ENCODE measurements at places on chromosomes 7 and 10.

- no peak for DNase-seq
Observed at GRCh38 chr10:667096-667495, 22.4 kb downstream of the DIP2C start.

DNA sequence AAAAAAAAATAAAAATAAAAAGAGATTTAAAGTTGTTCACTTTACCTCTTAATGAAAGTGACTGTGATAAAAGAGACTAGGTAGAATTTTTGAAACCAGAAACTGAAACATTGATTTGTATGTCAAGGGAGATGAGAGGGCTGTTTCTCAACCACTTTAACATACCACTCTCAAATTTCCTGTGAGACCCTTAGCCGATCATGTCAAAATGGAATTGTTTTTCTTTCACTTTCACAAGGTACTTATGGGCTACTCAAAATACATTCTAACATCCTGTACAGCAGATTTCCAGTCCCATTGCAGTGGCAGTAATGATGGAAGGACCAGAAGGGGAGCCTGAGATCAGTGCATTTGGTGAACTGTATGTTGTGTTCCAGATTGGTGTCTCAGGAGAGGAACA lies 261.2 kb downstream of the PPP1R3A start:
- DNase-seq: peak; percentile 11

DNA sequence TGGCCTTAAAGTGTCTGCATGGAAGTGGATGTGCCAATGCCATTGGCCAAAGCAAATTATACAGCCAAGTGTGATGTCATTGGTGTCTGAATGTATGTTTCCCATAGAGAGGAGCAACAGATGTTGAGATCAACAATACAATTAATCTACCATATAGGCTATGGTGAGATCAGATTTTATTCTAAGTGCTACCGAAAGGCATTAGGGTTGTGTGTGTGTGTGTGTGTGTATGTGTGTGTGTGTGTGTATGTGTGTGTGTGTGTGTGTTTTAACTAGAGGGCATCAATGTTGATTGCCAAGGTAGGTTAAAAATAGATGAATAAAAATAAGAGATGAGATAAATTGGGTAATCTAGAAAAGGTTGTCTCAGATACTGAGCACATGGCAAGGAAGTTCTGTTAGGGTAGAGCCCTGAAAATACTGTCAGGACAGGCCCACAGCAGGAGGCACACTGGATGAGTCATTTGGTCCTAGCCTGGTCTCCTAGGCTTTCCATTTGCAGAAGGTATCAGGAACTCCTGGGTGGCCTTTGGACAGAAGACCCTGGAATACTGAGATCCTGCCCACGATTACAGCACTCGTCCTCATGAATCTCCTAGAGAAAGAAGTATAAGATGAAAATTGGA lies 446.0 kb upstream of the PODXL start:
- no peak for DNase-seq

DNA sequence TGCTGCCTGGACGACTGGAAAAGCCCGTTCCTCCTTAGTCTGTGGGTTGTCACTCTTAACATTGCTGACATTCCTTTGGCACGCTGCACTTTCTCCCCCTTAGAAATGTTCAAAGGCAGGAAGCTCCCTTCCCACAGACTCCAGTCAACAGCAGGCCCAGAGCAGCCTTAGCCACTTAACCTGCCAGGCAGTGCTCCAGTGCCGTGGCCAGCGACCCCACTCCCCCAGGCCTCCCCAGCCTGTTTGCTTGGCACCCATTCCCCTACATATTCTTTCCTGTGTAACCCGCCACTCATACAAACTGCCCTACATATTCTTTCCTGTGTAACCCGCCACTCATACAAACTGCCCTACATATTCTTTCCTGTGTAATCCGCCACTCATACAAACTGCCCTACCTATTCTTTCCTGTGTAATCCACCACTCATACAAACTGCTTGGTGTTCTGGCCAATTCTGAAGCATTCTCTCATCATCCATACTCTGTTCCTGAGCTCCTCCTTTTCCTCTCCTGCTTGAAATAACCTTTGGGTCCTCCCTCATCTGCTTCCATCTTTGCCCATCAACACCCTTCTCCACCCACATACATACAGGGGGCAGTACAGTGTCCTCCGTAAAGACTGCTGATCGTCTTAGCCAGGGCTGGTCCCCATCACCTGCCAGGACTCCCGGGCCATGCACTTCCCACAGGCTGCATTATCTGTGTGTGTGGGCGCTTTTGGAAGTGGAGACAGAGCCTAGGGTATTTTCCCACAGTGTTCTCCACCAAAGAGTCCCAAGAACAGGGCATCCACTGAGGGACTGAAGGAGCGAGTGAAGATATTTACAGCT lies 57.3 kb downstream of the ADARB2 start:
- no peak for DNase-seq

DNA sequence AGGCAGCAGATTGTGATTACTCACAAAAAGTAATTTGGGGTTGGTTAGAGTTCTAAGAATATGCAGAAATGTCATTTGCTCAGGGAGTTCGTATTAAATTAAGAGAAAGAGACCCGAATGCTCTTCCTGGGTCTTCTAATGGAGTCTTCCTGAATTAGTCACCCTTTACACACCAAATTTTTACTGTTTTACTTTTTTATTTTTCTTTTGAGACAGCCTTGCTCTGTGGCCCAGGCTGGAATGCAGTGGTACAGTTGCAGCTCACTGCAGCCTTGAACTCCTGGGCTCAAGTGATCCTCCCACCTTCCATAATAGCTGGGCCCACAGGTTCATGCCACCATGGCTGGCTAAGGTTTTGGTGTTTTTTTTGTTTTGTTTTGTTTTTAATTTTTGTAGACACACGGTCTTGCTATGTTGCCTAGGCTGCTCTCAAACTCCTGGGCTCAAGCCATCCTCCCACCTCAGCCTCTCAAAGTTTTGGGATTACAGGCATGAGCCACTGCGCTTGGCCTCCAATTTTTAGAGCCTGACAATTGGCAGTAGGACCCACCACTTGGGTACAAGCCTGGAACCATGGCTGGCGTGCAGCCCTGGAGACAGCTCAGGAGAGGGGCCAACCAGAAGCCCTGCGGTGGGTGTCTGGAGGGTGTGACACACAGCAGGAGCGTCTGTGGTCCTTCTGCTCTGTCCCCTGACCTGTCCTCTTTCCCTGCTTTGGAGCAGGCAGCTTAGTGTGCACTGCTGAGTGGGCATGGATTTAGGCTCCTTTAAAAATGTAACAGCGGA lies 16.4 kb upstream of the BHLHA15 start:
- DNase-seq: no peak

GRCh38 chr7:140004672-140005071 lies 58.1 kb downstream of the PARP12 start:
- no peak for DNase-seq

DNA sequence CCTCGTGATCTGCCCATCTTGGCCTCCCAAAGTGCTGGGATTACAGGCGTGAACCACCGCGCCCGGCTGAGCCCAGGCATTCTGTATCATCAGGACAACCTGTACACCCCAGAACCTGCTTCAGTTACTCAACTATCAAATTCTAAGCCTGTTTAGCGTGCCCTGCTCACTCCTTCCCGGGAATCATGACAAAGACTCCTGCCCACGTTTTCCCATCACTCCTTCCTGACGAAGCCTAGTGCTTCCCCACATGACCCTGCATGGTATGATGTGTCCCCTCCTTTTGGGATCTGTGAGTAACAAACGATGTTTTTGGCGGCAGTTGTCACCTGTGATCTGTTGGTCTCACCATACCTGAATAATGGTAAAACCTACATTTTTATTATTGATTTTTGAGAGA lies 12.2 kb upstream of the RADIL start:
- DNase-seq: no peak

DNA sequence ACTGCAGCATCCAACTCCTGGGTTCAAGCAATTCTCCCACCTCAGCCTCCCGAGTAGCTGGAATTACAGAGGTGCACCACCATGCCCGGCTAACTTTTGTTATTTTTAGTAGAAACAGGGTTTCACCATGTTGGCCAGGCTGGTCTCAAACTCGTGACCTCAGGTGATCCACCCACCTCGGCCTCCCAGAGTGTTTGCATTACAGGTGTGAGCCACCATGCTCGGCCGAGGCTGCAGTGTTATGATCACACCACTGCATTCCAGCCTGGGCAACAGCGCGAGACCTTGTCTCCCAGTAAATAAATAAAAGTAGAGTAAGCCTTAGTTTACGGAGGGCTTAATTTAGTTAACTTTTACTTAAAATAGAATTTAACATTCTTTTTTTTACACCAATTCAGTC lies 23.7 kb upstream of the IGF2BP3 start:
- no peak for DNase-seq

DNA sequence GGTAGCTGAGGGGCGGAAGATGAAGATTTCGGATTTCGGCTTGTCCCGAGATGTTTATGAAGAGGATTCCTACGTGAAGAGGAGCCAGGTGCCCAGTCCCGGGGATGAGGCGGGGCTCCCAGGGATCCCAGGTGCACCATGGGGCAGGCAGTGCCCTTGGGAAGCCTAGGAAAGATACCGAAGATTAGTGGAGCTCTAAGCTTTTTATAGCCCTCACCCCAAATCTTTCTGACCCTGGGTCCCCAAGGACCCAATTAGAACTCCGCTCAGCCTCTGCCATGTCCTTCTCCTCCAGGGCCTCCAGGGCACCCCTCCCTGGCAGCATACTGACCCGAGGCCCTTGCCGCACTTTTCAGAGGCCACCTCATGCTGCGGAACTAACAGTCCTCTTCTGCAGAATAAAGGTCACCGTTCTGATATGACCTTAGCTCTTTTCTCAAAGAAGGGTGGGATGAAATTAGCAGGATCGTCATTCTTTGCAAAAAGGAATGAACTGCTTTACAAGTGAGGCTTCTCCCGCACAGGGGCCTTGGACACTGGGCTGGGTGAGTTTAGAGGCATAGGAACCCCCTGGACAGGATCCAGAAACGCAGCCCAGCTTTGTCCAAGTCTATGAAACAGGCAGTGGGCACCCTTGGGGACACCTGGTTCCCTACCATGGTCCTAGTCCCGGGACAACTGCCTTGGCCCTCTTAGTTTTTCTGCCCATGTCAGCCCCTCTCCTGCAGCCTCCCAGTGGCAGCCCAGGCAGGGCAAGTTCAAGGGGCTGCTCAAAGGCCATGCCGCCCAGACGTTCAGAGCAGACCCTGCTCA lies 17.9 kb upstream of the CSGALNACT2 start:
- no peak for DNase-seq

- DNase-seq: peak; percentile 33
Observed at GRCh38 chr7:111356941-111357340, 205.4 kb downstream of the IMMP2L start.

DNA sequence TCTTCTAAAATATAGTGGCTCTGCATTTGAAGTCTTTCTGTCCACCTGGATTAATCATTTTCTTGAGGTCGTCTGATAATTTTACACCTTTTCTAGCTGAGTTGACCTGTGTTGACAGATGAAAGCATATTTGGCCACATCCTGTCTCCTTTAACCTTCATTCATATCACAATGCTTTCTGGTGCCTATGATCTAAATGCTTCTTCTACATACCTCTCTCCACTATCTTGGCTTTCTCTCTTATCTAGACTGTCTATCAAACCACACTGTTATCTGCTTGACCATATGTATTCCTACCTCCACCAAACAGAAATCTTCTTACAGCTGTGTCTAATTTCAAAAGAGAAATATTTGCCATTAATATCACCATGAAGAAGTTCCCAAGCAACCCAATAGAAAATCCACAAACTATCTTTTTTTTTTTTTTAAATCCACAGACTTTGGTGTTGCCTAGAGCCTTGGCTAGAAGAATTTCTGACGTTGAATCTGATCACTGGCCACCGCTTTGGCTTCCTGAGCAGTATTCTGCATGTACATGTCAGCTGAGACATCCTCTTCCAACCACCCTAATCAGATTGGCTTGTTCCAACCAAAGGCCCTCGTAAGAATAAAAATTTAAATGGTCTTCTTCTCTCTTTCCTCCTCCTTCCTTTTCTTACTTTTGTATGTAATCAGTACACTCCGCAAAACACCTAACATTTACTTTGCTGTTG lies 66.3 kb upstream of the SP4 start:
- no peak for DNase-seq

DNA sequence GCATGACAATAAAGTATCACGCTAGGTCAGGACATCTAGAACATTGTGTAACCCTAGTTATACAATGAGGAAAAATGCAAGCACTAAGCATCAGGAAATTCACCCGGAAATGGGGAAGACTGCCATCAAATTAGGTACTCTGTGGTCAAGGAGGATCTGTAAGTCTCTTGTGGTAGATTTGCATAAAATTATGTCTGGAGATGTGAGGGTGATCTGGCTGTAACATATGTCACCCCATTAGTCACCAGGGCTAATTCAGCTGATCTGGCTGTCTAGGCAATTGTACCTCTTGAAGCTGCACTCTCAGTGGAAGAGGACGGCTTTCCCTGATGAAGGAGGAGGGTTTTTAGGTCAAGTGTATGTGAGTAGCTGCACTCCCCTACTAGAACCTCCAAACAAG lies 14.8 kb downstream of the AKR1D1 start:
- no peak for DNase-seq

DNA sequence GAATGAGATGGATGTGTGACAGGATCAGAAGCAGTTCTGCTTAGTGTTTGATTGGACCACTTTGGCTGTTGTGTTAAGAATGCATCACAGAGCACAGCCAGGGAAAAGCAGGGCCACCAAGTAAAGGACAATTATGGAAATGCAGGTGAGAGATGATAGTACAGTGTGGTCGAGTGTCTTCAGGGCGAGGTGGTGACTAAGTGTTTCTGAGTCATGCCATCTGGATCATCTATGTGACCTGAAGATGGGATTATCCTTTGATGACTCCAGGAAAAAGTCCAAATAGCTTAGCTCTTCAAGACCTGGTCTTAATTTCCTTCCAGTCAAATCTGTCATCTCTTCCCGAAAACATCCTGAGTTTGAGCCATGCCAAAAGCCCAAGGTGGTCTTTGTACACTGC lies 523.2 kb upstream of the IGFBP3 start:
- DNase-seq: peak; percentile 55

DNA sequence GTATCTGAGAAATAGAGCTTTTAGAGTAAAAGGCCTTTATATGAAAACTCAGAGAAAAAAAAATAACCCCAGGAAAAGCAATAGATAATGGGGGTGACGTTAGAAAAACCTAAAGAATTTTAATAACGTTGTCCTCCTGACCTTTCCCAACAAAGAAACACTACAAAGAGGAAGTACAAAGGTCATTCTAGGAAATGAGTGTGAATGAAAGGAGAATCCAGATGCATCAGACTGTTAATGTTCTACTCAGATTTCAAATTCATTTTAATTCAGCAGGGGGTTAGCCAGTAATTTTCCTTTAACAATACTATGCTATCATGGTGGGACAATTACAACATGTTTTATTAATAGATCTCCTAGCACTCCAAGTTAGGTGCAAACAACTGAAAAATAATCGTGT lies 73.8 kb upstream of the CDK1 start:
- DNase-seq: no peak

GRCh38 chr7:6403907-6404306 lies 43.8 kb downstream of the DAGLB start:
- no peak for DNase-seq

GRCh38 chr7:74254129-74254857 lies at the start of gene RFC2:
TSS of gene RFC2 (minus strand) at chr7:74254399. CDS start at chr7:74254383, 16 bp downstream.
- DNase-seq: peak; percentile 96

GRCh38 chr7:117775801-117776200 lies 97.4 kb downstream of the CTTNBP2 start:
- DNase-seq: no peak

DNA sequence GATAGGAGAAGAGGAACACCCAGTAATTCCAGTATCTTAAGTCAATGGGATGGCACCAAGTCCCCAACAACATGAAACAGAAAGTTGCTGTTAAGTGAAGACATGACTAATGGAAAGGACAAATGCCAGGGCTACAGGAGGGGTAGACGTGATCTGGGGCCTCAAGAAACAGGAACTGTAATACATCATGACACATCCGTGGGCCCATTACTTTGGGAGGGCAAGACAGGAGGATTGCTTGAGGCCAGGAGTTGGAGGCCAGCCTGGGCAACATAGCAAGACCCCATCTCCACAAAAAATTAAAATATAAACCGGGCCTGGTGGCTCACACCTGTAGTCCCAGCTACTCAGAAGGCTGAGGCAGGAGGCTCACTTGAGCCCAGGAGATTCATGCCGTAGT lies 408.6 kb upstream of the PRKCQ start:
- no peak for DNase-seq

Measured in ELR (cell line).